Activated T-helper 2 cell treated with anti-CD3 and anti-CD28 coated beads, Interferon-gamma antibody, Interleukin-2, Interleukin-4, amounts not matched to agents 10 μg/mL and 5 μg/mL and 100 μg/mL, durations not matched to agents 14 hours and 24 hours and 36 hours (primary cell): ENCODE measurements at places on chromosomes 16 and 17. TPM values are rescaled to one million over a fixed set of nuclear protein-coding genes. Genes with fewer than 3 reads are reported as not detected.
A peak's percentile ranks its signal among the peaks of the same experiment; 100 is the strongest.

HEATR9 gene
- 0.14 and 0.16 TPM in 2 replicates for total RNA-seq

GAST gene
- not detected in 2 replicates for total RNA-seq

RAC3 gene
- 15.4 and 18.4 TPM in 2 replicates for total RNA-seq

CLEC19A gene
- total RNA-seq: not detected in 2 replicates

DNA sequence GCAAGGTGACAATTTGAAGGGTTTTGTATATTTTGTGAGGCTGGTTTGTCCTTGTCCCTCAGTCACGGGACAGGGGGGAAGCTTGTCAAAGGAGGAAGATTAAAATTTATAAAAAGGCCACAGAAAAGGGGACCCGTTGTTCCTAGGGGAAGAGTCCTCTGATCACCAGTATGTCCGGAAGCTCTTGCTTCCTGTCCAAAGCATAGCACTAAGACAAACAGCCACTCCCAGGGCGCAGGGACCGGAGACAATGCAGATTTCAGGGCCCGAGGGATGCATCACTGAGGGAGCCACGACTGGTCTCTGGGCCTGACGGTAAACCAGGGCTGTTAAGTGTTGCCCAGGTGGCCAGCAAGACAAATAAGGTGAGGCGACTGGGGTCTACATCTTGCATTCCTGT lies 95.2 kb downstream of the MAF start:
- H3K36me3 ChIP-seq: no peaks in the 10 kb centered on the region
- no peak overlapping the region for H3K4me3 ChIP-seq
- no peak for DNase-seq
- no peaks in the 10 kb centered on the region for H3K4me1 ChIP-seq
- H3K27me3 ChIP-seq: peaks cover 14% of the 10 kb centered on the region
- no peak overlapping the region for H3K27ac ChIP-seq

DNA sequence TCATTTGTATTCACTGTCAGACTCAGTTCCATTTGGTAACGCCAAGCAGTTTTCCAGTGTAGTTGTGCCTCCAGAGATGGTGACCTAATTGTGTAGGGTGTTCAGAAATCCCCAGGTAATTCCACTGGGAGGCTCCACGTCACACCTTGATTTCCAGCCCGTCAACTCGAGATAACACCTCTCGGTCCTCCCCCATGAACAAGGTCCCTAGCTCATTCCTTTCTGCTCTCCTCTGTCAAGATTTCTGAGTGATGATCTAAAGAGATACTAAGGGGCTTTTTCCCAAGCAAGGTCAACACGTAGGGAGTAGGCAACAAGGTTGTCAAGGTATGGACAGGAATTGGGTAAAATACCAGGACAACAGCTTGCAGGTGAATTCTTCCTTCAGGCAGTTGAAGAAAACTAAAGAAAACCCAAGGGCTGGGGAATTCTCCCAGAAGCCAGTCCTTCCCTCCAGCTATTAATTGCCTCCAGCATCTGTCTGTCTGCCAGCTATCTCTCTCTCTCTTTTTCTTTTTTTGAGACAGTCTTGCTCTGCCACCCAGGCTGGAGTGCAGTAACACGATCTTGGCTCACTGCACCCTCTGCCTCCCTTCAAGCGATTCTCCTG lies 31.4 kb downstream of the GPRC5B start:
- H3K27ac ChIP-seq: no peak overlapping the region
- no peaks in the 10 kb centered on the region for H3K36me3 ChIP-seq
- no peaks in the 10 kb centered on the region for H3K4me1 ChIP-seq
- H3K27me3 ChIP-seq: no peaks in the 10 kb centered on the region
- DNase-seq: no peak
- no peak overlapping the region for H3K4me3 ChIP-seq

DNA sequence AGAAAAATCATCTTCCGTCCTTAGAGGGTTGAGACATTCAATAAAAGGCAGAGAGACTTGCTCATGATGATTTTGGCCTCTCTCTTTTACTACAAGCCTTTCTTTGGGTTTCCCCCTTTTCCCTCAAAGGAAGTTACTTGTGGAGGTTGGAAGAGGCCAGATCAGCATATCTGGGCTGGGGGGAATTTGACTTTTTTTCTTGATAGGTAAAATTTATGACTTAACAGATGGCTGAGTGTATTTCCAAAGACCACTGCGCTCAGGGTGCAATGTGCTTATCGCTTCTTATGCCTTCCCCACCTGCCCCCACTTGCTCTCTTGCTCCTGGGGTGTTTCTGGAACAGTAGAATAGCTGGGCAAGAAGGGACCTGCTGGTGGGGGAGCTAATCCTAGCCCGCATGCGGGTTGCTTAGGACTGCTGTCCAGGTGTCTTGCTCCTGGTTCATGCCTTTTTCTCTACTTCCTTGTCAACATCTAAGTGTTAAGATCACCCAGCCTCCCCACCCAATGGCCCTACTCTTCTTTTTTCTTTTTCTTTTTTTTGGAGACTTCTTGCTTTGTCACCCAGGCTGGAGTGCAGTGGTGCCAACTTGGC lies 131.9 kb downstream of the MSI2 start:
- H3K27ac ChIP-seq: no peak overlapping the region
- DNase-seq: no peak
- no peaks in the 10 kb centered on the region for H3K27me3 ChIP-seq
- H3K4me3 ChIP-seq: no peak overlapping the region
- H3K4me1 ChIP-seq: peaks cover 3% of the 10 kb centered on the region

DNA sequence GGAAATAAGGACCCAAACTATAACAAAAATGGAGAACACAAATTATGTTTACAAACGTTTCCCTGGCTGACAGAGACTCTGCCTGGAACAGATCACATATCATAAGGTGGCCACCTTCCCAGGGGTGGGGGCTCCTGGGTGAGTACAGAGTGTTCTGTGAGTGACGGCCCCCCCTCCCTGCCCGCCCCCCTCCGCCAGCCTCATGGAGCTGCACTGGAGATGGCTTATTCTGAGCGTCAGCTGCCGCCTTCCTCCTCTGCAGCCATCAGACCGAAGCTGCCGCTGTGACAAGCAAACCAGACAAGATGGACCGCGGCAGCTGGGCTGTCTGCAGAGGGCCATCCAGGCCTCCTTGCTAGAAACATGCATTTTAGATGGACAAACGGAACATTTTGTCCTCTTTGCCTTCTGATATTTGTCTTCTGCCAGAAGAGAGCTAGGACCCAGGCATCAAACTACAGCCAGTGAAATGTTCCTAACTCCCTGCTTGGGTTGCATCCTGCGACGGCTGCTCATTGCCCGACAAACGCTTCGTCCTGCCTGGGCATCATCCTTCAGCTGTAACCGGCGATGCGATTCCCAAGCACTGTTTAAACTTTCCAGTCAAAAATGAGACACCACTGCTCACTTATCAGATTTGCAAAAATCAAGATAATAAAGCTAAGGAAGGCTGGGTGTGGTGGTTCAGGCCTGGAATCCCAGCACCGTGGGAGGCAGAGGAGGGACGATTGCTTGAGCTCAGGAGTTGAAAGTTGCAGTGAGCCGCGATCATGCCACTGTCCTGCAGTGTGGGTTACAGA lies 15.3 kb upstream of the RPTOR start:
- no peaks in the 10 kb centered on the region for H3K36me3 ChIP-seq
- DNase-seq: no peak
- no peaks in the 10 kb centered on the region for H3K4me1 ChIP-seq
- no peak overlapping the region for H3K27ac ChIP-seq
- no peak overlapping the region for H3K4me3 ChIP-seq

GRCh38 chr17:45408611-45409421 lies 23.9 kb downstream of the ARHGAP27 start:
- H3K36me3 ChIP-seq: peaks cover 33% of the 10 kb centered on the region
- peaks cover 43% of the 10 kb centered on the region for H3K4me1 ChIP-seq
- H3K27ac ChIP-seq: peak overlapping the region; percentile 71
- no peak for DNase-seq
- no peaks in the 10 kb centered on the region for H3K27me3 ChIP-seq
- peak overlapping the region; percentile 98 for H3K4me3 ChIP-seq

DNA sequence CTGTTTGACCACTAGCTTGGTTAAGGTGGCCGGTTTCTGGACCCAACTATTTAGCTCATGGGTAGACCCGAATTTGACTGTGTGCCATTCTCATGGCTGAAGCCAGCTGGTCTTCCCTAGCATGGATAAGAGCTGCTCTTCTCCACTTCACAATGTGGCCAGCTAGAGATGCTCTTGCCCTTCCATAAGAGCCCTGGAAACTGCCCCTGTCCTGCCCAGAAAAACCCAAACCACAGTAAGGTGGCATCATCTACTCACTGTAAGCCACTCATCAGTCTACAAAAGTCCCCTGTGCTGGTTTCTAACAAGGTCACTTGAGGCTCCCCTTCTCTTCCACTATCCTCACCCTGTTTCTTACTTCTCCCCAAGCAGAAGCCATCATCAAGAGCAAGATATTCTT lies 165.1 kb downstream of the HS3ST2 start:
- H3K27ac ChIP-seq: no peak overlapping the region
- no peak overlapping the region for H3K4me3 ChIP-seq
- H3K36me3 ChIP-seq: no peaks in the 10 kb centered on the region
- no peaks in the 10 kb centered on the region for H3K4me1 ChIP-seq
- DNase-seq: no peak

GRCh38 chr16:1311738-1312466 lies 2.5 kb downstream of the UBE2I start:
- H3K27me3 ChIP-seq: no peaks in the 10 kb centered on the region
- no peak for DNase-seq
- H3K36me3 ChIP-seq: peaks cover 55% of the 10 kb centered on the region

DNA sequence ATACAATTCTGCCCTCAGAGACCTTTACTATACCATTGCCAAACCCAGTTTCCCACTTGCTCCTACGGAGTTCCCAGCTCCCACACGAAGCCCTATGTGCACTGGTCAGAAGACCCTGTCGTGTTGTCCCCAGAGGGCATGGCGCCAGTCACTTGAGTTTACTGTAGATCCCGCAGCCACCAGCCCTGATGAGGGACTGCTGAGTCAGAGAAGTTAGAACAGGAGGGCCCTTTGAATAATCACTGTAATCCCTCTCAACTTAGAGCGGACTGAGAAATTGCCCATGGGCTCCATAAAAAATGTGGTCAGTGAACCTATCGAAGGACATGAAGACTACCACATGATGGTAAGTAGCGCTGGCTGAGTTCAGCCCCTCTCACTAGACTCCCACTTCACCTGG lies 9.2 kb downstream of the UBFD1 start:
- H3K27me3 ChIP-seq: no peaks in the 10 kb centered on the region
- no peak overlapping the region for H3K4me3 ChIP-seq

DNA sequence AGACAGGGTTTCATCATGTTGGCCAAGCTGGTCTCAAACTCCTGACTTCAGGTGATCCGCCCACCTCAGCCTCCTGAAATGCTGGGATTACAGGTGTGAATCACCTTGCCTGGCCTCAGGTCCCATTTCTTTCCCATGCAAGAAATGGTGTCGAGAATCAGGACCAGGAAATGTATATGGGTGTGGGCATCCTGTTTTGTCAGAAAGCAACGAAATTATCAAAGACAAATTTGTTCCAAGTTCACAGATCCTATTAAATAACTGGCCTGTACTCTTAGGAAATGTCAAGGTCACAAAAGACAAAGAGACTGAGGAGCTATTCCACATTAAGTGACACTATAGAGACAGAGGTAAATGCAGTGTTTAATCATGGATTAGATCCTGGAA lies 17.1 kb upstream of the ST6GALNAC1 start:
- H3K4me3 ChIP-seq: no peak overlapping the region
- H3K27me3 ChIP-seq: peaks cover 12% of the 10 kb centered on the region
- no peaks in the 10 kb centered on the region for H3K36me3 ChIP-seq
- H3K4me1 ChIP-seq: peaks cover 18% of the 10 kb centered on the region

- no peaks in the 10 kb centered on the region for H3K36me3 ChIP-seq
- H3K4me1 ChIP-seq: no peaks in the 10 kb centered on the region
- DNase-seq: no peak
- no peak overlapping the region for H3K27ac ChIP-seq
- no peaks in the 10 kb centered on the region for H3K27me3 ChIP-seq
- H3K4me3 ChIP-seq: no peak overlapping the region
Observed at GRCh38 chr17:69485251-69485661, 70.8 kb downstream of the MAP2K6 start.

DNA sequence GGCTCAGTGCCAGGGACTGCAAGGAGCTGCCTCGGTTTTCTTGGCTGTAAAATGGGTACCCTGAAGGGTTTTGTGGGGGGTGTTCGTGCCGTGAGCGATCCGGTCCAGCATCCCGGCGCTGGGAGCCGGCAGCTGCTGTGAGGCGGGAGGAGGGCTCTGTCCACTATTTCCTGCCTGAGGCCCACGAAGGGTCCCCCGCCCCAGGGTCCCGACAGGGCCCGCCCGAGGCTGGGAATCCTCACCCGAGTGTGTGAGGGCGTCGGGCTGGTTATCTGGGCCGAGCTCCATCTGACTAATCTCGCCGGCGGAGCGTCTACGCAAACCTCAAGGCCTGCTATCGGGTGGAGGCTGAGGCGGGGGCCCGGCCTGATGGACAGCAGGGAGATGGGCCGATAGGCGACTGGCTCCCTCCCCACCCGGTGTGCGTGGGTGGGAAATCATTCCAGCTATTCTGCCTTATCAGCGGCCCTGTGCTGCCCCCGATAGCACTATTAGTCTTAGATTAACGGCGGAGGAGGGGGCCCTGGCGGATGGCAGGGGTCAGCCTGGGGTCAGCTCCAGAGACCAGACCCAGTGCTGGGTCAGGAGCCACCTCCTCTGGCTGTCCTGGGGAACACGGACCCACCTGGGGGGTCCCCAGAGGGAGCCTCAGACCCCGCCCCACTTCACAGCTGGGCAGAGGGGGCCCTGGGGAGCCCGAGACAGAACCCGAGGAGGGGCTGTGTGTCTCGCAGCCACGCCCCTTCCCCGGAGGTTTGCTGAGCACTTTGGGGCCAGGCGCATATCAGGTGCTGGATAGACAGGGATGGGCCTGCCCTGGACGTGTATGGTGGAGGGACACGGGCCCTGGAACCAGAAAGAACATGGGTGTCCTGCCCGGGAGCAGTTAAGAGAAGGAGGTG lies 44.7 kb downstream of the ZFPM1 start:
- no peak overlapping the region for H3K27ac ChIP-seq
- H3K27me3 ChIP-seq: no peaks in the 10 kb centered on the region
- no peak for DNase-seq
- no peak overlapping the region for H3K4me3 ChIP-seq
- H3K36me3 ChIP-seq: no peaks in the 10 kb centered on the region

DNA sequence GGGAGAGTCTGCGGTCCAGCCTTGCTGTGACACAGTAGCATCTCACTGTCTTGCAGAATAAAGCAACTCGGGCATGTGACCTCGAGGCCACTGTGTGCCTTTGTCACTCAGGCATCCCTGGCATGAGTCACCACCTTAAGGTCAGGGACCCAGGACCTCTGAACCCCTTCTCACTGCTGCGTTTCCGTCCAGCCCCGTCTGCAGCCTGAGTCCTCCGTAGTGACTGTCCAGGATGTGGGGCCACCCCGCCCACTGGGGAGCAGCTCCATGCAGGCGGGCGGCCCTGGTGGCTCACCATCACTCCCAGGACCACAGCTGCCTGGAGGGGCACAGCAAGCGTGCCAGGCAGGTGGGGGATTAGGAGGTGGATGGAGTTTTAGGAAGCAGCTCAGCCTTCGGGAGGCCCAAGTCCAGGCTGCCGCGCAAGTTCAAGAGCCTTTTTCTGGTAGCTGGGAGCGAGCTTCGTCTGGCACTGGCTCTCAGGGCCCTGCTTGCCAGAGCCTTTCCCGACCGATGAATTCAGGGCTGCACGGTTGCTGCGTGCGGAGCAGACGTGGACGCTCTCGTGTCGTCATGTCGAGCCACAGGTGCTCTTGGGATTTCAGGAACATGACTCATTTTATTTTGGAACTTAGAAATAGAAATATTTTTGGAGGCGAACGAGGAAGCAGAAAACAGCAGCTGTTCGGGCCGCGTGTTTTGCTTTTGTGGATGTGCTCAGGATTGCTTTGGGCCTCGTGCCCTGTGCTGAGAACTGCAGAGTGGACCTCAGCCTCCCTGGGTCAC lies 16.8 kb downstream of the KCTD5 start:
- H3K4me3 ChIP-seq: no peak overlapping the region
- no peaks in the 10 kb centered on the region for H3K27me3 ChIP-seq
- peaks cover 19% of the 10 kb centered on the region for H3K36me3 ChIP-seq
- no peak for DNase-seq
- H3K4me1 ChIP-seq: no peaks in the 10 kb centered on the region

GRCh38 chr16:9903-10665 lies 43.3 kb downstream of the POLR3K start:
- H3K4me3 ChIP-seq: peak overlapping the region; percentile 26
- no peaks in the 10 kb centered on the region for H3K4me1 ChIP-seq
